ENCODE measurements at places on chromosomes 11 and 22. TPM values are rescaled to one million over a fixed set of nuclear protein-coding genes. Genes with fewer than 3 reads are reported as not detected.

Gene CD3G
- total RNA-seq, result 0.24 TPM

Gene LRRC51
- total RNA-seq, result 4.2 TPM

Gene MAJIN
- total RNA-seq, result not detected

Gene ZC3H12C
- total RNA-seq, result 20.0 TPM

Gene BRSK2
- 0.16 TPM for total RNA-seq

Gene CYP2D6
- total RNA-seq, result 0.35 TPM

Measured in cardiac septum (tissue), 1 donor.